ENCODE measurements at places on chromosomes 1 and 21. TPM values are rescaled to one million over a fixed set of nuclear protein-coding genes. Genes with fewer than 3 reads are reported as not detected.
A peak's percentile ranks its signal among the peaks of the same experiment; 100 is the strongest.

- no peaks in the 10 kb centered on the region for H3K36me3 ChIP-seq
- no peak overlapping the region for H3K4me3 ChIP-seq
- peaks cover 2% of the 10 kb centered on the region for H3K27me3 ChIP-seq
- H3K27ac ChIP-seq: no peak overlapping the region
- no peak for DNase-seq
Measured at GRCh38 chr1:17342014-17342441, 30.0 kb upstream of the PADI6 start.

GRCh38 chr1:185284533-185285276 lies 32.3 kb downstream of the IVNS1ABP start:
- peak; percentile 20 for DNase-seq
- H3K36me3 ChIP-seq: peaks cover 12% of the 10 kb centered on the region
- H3K27me3 ChIP-seq: no peaks in the 10 kb centered on the region
- H3K4me3 ChIP-seq: no peak overlapping the region

- no peak for DNase-seq
- peaks cover 11% of the 10 kb centered on the region for H3K36me3 ChIP-seq
- H3K27me3 ChIP-seq: no peaks in the 10 kb centered on the region
- no peak overlapping the region for H3K27ac ChIP-seq
Measured at GRCh38 chr1:52518962-52519361, 33.9 kb downstream of the TUT4 start.

Gene HES5
- 0.17 TPM for total RNA-seq

DNA sequence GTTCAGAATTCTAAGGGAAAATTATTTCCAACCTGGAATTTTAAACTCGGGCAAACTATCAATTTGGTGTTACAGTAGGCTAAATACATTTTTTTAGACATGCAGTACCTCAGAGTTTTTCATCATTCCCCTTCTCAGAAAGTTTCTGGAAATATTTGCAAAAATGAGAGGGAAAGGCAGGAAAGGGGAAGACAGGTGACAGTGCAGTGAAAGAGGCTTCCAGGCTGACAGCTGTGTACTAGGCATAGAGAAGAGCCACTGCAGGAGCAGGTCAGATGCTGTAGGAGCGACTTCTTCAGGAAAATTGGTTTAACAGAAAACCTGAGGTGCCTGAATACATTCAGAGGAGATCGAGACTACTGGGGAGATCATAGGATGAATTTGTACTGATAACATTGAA lies 19.9 kb downstream of the CERS2 start:
- H3K36me3 ChIP-seq: peaks cover 40% of the 10 kb centered on the region
- H3K4me3 ChIP-seq: no peak overlapping the region
- no peaks in the 10 kb centered on the region for H3K27me3 ChIP-seq
- DNase-seq: no peak

GRCh38 chr1:213326281-213327016 lies 275.4 kb downstream of the RPS6KC1 start:
- no peak overlapping the region for H3K27ac ChIP-seq
- H3K4me3 ChIP-seq: no peak overlapping the region
- DNase-seq: no peak
- no peaks in the 10 kb centered on the region for H3K4me1 ChIP-seq
- H3K36me3 ChIP-seq: no peaks in the 10 kb centered on the region

Gene SLC30A2
- not detected for total RNA-seq

- H3K27me3 ChIP-seq: peaks cover 8% of the 10 kb centered on the region
- H3K27ac ChIP-seq: no peak overlapping the region
- H3K36me3 ChIP-seq: no peaks in the 10 kb centered on the region
- no peak for DNase-seq
Measured at GRCh38 chr1:220294846-220295301, 22.6 kb upstream of the RAB3GAP2 start.

Gene TFF3
- not detected for total RNA-seq

DNA sequence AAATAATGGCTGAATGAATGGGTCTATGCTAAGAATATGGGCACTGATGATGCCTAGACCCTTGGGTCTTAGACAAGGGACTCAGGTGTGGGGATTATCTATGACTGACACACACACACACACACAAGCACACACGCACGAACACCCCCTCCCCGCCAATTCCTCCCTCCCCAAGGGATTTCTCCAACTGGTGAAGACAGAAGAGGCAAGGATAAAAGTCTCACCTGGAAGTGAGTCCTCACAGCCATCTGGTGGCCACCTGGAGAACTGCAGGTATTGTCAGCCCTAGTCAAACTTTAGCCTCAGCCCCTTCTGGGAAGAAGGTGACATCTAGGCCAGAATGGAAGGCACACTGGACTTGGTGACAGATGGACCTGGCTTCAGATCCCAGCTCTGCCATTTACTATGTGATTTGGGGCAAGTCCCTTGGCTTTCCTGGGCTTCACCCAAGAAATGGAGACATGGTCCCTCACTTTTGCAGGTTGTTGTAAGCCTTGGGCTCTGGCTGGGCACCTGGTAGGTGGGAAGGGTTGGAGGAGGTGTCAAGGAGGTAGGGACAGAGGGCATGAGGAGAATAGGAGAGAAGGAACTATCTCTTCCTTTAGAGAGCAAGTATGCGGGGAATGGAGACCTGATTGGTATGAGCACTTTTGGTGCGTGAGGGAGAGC lies 4.0 kb upstream of the GPR3 start:
- no peaks in the 10 kb centered on the region for H3K27me3 ChIP-seq
- H3K36me3 ChIP-seq: no peaks in the 10 kb centered on the region
- H3K4me1 ChIP-seq: peaks cover 11% of the 10 kb centered on the region

DNA sequence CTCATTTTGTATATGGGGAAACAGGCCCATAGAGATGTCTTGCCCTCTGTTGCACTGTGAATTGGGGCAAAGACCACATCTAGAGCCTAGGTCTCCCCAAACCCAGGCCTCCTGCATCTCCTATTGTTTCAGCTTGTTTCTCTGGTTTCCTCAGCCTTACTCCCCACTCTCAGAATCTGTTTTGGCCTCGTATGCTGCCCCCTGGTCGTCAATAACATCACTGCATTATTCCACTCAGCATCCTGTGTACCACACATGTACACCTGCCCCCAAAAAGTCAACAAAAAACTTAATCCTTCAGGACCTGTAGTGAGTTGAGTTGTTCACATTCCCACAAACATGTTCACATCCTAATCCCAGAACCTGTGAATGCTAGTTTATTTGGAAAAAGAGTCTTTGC lies 184.8 kb downstream of the BRINP2 start:
- H3K27ac ChIP-seq: no peak overlapping the region
- no peak for DNase-seq
- H3K27me3 ChIP-seq: peaks cover 2% of the 10 kb centered on the region

DNA sequence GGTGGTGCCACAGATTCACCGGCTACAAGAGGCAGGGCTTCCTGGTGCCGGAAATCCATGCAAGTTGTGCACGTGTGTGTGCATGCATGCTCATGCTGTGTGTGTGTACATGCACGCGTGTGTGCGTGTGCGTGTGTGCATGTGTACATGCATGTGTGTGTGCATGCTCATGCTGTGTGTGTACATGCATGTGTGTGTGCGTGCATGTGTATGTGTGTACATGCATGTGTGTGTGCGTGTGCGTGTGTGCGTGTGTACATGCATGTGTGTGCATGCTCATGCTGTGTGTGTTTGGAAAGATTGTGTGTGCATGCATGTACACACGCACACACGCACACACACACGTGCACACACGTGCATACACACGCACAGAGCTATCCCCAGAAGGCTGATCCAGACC lies 48.9 kb downstream of the PRDM16 start:
- H3K4me3 ChIP-seq: no peak overlapping the region
- no peaks in the 10 kb centered on the region for H3K27me3 ChIP-seq
- DNase-seq: no peak
- H3K36me3 ChIP-seq: no peaks in the 10 kb centered on the region

DNA sequence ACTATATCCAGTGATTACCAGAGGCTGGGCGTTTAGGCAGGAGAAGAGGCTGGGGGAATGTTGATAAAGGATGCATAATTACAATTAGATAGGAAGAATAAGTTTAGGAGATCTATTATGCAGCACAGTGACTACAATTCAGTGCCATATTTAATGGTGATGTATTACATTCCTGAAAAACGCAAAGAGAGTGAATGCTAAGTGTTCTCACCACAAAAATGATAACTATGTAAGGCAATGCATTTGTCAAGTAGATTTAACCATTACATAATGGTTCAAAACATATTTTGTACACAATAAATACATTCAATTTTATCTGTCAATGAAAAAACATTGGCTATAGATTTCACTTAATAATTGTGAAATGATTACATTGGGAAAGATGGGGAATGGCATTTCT lies 548.9 kb downstream of the NUF2 start:
- no peaks in the 10 kb centered on the region for H3K27me3 ChIP-seq
- no peaks in the 10 kb centered on the region for H3K4me1 ChIP-seq
- no peak for DNase-seq

Gene OSCP1
- total RNA-seq: 2.7 TPM

GRCh38 chr1:165369255-165369848 lies 12.8 kb upstream of the LMX1A start:
- DNase-seq: peak; percentile 68
- H3K4me3 ChIP-seq: no peak overlapping the region
- no peak overlapping the region for H3K27ac ChIP-seq
- no peaks in the 10 kb centered on the region for H3K4me1 ChIP-seq
- H3K36me3 ChIP-seq: no peaks in the 10 kb centered on the region
